Stimulated activated CD4-positive, alpha-beta T cell treated with anti-CD3 and anti-CD28 coated beads, Interleukin-1b, Interleukin-23, amount 100 ng/mL, for 1 hour (primary cell): ENCODE measurements at places on chromosomes 16 and 17.

GRCh38 chr17:78535273-78536197 lies 41.7 kb downstream of the DNAH17 start:
- DNase-seq, result no peak

DNA sequence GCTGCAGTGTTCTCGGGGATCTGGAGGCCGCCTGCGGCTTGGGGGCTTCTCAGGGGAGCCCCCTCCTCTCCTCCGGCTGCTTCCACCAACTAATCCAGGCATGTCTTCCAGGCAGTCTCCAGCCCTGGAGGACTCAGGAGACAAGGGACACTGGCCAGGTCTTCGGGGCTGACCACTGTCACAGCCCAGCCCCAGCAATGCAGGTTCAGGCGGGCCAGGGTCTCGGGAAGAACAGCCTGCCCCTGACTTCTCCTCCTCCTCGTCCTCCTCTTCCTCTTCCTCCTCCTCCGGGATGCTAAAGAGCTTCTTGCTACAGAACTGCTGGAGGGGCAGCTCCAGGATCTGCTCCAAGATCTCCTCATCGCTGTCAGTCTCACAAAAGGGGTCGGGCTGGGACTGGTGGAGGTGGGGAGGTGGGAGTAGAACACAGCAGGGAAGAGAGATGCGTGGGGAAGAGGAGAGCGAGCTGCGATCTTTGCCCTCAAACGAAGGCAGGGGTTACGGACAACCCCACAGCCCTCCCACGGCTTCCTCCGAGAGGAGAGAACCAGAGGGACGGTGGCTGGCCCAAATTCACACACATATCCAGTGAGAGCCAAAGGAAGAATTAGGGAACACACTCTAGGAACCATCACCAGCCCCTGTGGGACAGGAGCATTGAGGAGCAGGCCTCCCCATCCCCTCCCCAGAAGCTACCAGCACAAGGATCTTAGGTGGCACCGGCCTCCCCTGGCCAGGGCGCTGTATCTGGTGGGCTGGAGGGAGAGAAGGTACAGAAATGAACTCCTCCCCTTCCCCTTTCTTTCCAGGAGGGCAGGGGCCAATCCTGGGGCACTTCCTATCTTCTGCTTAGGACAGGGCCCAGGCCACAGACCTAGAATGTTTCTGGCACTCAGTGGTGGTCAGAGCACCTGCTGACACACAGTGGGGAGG lies 19.3 kb downstream of the TSPOAP1 start:
- no peak for DNase-seq

- no peak for DNase-seq
Measured at GRCh38 chr17:57484081-57484666, 227.9 kb downstream of the MSI2 start.

DNA sequence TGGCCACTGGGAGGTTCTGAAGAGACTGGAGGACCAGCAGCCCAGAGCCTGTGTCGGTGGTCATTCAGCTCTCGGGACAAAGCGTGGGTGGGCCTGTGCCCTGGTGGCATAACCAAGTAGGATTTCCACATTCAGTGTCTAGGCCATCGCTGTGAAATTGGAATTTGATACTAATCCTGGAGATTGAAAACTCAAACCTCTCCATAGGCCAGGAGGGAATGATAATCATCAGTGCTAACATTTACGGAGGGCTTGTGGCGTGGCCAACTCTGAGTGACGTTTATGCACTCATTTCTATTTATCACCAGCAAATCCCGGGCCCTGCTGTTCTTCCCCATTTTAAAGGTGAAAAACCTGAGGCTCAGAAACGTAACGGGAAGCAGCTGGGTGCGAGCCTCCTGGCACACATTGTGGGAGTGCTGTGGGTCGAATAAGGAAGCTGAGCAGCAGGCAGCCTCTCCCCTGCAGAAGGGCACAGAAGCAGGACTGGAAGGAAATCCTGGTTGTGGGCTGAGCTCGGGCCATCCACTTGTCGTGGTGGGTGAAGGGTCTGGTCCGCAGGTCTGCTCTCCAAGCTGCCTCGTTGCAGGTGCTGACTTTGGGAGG lies 33.1 kb downstream of the RAI1 start:
- no peak for DNase-seq

- no peak for DNase-seq
Measured at GRCh38 chr17:40931311-40931710, 6.1 kb downstream of the KRT23 start.

DNA sequence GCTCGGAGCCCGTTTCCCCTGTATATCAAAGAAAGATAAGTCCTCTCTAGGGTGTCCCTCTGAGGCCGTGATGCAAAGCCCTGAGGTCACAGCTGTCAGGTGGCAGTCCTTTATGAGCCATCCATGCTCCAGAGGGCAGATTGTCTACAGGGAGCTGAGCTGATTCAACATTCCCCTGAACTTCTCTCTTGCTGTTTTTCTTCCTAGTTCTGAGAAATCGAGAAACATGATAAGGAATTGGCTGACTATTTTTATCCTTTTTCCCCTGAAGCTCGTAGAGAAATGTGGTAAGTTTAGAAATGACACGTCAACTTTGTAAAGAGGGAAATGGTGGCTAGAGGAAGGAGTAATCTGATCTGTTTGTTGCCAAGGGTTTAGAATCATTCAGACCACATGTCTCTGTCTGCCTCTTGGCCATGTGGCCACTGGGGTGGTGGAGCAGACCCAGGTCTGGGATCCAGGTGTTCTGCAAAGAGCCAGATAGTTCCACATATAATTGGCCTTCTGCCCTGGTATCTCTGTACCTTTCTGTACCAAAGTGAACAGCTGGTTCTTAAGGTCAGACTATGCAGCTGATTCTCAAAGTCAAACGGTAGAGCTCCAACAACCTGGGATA lies 3.5 kb downstream of the CTNS start:
- DNase-seq, result no peak

DNA sequence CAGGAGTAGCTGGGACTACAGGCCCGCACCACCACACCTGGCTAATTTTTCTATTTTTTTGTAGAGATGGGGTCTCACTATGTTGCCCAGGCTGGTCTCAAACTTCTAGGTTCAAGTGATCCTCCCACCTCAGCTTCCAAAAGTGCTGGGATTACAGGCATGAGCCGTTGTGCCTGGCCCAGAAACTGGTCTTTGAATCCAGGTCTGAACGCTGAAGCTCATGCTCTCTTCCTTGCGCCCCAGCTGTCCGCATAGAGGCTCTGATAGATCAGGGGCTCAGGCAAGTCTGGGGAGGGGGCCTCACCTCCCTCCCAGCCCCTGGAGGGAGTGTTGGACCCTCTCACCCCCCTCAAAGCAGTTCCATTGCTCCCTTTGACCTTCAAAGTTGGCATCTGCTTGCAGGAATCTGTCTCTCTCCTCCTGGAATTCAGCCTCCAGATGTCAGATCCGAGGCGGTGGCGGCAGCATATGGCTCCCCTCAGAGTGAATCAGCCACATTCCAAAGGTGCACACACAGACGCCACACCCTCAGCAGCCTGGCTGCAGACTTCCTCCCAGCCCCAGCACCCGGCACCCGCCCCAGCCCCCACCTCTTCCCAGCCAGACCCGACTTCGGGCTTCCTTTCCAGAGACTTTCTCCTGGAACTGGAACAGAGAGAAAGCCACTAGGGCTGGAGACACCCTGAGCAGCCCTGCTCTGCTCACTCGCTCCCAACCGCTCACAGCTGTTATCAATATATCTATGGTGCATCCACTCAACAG lies 16.9 kb upstream of the GLIS2 start:
- no peak for DNase-seq

- DNase-seq, result no peak
Measured at GRCh38 chr17:68152161-68152571, 95.7 kb upstream of the AMZ2 start.

DNA sequence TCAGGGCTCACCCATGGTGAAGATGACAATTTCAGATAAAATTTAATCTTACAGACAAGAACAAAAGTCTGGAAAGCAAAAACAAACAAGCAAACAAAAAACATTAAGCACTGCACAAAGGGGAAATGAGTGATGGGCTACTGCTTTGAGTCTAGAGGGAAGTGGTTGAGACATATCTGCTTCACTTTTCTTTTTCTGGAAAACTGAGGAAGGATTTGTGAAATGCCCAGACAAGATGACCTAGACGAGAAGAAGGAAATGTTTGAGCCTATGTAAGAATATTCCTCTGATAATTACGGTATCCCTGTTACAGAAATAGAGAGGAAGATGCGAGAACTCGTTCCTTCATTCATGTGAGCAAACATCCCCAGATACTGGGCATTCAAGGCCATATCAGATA lies 11.5 kb upstream of the HYDIN start:
- DNase-seq, result no peak

DNA sequence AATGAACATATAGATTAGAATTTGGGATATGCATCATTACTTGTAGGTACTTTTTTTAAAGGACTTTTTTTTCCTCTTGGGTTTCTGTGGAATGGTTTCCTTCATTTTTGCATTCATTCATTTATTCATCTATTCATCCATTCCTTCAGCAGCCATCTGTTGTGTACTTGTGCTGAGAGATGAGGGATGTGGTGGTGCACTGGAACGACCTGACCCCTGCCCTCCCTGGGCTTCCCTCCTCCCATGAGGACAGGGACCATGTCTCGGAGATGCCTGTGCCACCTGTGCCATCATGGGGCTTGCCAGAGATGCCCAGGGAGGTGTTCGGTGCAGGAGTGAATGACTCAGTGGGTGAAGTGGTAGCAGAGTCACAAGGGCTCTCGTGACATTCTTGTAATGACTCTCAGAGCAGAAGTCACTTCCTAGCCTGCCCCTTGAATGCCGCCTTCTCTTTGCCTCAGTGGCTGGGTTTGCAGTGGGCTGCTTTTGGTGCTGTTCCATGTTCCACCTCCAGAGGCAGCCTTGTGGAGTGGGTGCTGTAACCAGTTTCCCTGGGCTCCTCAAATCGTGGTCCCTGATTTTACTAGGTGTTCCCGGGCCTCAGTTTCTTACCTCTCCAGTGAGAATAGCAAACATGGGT lies 43.9 kb downstream of the CLEC16A start:
- peak; percentile 32 for DNase-seq

GRCh38 chr17:2044263-2044894 lies 2.6 kb downstream of the OVCA2 start:
- DNase-seq, result no peak

GRCh38 chr16:66324815-66325515 lies 41.5 kb upstream of the CDH5 start:
- DNase-seq, result no peak

DNA sequence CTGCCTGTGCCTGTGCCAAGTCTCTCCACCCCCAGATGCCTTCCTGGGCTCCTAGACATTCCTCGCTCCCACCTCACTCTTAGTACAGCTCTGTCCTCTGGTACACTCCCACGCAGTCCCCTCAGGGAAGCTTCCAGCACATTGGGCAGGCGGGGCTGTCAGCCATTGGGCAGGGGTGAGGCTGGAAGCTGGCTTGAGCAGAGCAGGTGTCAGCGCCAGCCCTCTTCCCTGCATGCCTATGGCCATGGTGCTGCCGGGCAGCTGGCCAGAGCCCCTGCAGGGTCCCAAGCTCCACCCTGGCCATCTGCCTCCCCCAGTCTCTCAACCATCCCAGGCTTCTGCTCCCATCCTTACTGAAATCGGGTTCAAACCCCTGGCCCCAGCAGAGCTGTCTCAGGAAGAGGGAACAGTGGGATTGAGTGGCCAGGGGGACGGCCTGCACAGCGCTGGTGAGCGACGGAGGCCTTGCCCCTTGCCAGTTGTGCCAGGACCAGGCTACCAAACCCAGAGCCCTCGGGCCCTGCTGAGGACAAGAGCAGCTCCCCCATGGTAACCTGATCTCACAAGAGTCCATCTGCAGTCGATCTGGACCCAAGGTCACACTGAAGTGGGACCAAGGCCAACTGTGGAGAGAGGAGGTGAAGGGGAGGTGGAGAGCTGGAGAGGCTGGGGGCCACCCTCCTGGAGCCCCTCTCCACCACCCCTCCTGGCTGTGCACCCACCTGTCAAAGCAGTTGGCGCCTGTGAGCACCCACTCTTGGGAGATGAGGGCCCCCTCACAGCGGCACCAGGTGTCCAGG lies 2.4 kb upstream of the B9D1 start:
- DNase-seq, result no peak
